ENCODE measurements at places on chromosomes 6 and 20.

DNA sequence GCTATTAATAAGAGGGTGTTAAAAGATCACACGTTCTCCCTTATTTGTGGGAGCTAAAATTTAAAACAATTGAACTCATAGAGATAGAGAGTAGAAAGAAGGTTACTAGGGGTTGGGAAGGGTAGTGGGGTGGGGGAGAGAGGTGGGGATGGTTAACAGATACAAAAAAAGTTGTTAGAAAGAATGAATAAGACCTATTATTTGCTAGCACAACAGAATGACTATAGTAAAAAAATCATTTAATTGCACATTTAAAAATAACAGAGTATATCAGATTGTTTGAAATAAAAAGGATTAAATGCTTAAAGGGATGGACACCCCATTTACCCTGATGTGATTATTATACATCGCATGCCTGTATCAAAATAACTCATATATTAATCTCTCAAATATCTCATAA is 43.3 kb upstream of the STMND1 start:
- DNase-seq = no peak

GRCh38 chr6:133587546-133588160 is 301.3 kb upstream of the TCF21 start:
- no peak for DNase-seq

GRCh38 chr6:88843040-88843439 is 120.4 kb downstream of the RNGTT start:
- DNase-seq = no peak

DNA sequence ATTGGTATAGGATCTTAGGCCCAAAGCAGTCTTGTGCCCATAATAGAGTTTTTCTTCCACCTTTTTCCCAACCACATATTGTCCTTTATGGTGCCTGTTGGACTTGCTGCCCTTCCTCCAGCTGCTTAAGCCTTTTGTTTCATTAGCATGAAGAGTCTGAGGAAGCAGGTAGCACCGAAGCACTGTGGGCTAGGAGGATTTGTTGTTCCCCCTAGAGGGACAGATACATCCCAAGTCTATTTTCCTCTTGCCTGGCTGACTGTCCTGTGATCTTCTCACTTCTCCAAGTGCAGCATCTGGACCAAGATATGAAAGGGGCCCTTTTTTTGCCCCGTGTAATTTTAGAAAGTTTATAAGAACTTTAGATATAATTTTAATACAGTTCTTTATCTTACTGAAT is 50.7 kb upstream of the COL10A1 start:
- DNase-seq = no peak

DNA sequence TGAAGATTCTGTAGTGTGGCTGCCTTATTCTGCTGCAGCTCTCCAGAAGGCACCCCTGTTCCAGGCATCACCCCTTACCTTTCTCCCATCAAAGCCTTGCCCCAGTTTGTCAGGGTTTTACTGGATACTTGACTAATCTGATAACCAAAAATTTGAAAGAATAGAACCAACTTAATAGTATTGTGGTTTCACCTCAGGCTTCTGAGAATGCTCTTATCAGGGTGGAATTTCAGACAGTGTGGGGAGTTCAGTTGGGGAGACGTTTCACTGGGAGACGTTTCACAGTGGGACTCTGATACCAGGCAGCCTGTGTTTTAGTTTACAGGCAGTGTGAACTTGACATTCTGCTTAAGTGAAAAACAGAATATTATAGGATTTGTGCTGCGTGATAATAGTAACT is 50.5 kb downstream of the SCAND1 start:
- DNase-seq = no peak

GRCh38 chr6:18823782-18824386 is 436.7 kb downstream of the RNF144B start:
- no peak for DNase-seq

GRCh38 chr6:63537201-63537958 is 34.9 kb upstream of the LOC128125822 start:
- DNase-seq = no peak

DNA sequence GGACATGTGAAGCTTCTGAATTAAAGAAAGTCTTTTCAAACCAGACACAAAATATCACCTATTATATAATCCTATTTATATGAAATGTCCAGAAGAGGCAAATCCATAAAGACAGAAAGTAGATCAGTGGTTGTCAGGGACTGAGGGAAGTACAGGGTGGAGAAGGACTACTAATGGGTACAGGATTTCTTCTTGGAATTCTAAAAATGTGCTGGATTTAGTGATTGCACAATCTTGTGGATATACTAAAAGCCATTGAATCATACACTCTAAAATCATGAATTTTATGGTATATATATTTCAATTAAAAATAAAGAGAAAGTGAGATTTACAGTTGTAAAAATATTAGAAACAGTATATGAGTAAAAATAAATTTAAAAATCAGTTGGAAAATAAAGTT is 18.7 kb upstream of the MC3R start:
- no peak for DNase-seq

DNA sequence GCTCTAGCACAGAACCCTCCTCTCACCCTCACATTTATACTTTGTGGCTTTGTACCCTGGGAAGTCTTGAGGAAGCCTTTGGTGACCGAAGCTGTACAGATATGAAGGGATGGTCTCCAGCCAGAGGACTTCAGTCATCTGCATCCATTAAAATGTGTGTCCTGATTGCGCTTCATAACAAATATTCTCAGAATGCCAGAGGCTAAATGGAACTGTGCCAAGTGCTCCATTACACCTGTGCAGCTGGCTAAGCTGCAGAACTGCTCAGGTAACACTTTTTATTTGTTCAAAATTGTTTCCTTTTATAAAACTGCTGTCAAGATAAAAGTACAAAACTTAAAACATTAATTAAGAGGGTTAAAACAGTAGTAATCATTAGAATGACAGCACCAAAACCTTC is 22.3 kb downstream of the TPBG start:
- DNase-seq = no peak

DNA sequence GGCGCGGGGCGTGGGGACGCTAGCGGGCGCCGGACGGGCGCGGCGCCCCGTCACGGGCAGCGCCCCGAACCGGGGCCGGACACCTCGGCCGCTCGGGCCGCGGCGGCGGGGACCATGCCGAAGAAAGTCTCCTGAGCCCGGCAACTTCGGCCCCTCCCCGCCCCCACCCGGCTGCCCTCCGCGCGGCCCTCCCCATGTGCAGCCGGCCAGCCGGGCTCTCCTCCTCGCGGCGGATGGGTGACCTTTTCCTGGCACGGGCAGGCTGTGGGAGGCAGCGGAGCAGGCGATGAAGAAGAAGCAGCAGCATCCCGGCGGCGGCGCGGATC is 278 bp downstream of the UST start:
- DNase-seq = peak; percentile 82

- DNase-seq = no peak
Measured at GRCh38 chr6:14722001-14722562, 523.8 kb upstream of the JARID2 start.

DNA sequence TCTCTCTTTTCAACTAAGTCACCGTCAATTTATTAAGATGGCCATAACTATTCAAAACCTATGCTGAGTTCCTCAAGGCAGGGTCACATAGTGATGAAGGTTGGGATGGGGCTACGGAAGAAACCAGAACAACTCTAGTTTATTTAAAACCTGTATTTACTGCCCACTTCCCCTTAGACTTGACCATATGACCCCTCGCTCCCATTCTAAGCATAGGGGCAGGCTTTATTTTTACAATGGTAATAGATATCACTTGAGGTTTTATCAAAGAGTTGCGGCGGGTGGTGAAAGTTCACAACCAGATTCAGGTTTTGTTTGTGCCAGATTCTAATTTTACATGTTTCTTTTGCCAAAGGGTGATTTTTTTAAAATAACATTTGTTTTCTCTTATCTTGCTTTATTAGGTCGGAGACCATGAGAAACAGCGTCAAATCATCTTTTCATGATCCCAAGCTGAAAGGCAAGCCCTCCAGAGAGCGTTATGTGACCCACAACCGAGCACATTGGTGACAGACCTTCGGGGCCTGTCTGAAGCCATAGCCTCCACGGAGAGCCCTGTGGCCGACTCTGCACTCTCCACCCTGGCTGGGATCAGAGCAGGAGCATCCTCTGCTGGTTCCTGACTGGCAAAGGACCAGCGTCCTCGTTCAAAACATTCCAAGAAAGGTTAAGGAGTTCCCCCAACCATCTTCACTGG is 5.5 kb downstream of the EDN1 start:
- no peak for DNase-seq

DNA sequence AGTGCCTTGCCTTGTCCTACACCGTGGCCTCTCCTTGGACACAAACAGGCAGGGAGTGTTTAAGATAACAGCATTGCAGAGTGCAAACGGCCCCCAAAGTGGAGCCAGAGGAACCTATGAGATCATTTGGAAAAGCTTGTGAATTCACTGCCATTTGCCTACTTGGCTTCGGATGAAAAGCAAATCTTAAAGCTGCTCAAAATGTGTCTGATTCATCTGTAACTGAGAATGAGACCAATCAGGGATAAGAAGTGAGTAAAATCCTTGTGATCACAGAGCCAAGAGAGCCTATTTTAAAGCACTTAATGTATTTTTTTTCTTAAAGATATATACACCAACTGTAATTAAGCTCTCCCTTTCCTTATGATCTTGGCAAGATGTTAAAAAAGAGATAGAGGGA is 65.7 kb upstream of the BACH2 start:
- peak; percentile 25 for DNase-seq

DNA sequence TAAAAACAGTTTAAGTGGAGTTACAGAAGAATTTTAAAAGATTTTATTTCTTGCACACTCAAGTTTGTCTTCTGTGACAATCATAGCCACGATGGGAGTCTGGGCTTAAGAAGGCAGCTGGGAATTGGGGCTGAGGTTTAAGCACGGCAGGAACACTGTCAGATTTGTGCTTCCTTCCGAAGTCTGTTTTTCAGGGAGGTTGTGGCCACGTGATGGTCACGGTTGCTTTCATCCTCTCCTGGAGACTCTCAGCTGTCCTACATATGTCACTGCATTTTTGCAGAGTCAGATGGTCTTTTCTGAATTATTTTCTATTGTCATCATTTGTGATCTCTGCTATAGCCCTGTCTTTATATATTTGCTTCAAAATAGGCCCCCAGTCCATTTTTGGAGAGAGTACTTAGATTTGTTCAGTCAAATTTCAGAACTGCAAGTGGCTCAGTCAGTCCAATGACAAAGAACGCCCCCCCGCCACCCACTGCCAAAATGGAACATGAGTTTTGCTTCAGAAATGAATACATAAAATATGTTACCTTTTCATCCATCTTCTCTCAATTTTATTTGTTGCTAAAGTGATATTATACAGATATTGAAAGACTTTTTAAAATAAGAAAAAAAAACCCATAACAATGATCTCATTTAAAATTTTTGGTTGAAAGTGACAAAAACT is 111.8 kb upstream of the ZFP64 start:
- no peak for DNase-seq

GRCh38 chr20:43941476-43942200 is 27.0 kb downstream of the TOX2 start:
- DNase-seq = no peak

DNA sequence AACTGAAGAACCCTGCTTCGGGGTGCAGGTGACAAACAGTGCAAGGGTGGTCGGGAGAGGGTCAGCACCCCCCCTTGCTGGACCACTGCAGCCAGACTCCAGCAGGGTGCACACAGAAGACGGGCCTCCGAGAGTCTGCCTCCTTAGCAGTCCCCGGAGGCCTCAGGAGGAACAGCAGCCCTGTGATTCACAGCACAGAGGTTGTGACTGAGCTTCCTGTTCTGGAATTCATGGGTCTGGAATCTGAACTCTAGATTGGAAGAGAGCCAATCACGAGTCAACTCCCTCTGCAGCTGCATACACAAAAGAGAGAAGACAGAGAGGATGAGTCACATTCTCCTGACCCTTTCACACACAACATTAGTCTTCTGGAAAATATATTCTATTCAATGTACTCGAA is 249.0 kb upstream of the OPRM1 start:
- DNase-seq = no peak

DNA sequence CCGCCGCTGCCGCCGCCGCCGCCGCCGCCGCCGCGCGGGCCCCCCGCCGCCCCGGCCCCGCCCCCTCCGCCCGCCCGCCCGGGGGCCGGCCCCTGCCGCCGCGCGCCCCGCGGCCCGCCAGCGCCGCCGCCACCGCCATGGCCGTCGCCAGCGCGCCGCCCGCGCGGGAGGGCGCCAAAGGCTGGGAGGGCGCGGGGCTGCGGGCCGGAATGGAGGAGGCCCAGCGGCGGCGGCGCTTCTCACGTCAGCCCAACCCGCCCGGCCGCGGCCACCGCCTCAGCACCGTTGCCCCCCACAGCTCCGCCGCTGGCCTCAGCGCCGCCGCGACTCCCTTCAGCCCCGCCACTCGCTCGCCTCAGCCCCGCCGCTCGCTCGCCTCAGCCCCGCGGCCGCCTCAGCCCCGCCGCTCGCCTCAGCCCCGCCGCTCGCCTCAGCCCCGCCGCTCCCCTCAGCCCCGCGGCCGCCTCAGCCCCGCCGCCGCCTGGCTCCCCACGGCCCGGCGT is 258 bp downstream of the PHF10 start:
- peak; percentile 37 for DNase-seq

GRCh38 chr6:169828176-169828575 is 76.8 kb downstream of the ERMARD start:
- no peak for DNase-seq

DNA sequence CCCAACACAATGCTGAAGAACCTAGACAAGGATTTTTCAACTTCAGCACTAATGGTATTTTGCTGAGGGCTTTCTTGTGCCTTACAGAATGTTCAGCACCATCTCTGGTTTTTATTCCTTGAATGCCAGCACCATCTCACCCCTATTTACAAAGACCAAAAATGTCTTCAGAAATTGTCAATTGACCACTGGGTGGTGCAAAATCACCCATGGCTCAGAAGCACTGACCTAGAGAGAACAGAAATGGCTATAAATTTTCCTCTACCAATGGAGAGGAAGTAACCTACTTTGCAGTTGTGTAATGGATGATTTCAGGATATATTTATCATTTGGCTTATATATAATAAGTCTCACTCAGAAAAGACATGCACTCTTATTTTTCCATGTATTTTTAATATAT is 431.0 kb upstream of the IRAK1BP1 start:
- no peak for DNase-seq

GRCh38 chr20:49340161-49340966 is 62.5 kb upstream of the ZNFX1 start:
- no peak for DNase-seq

DNA sequence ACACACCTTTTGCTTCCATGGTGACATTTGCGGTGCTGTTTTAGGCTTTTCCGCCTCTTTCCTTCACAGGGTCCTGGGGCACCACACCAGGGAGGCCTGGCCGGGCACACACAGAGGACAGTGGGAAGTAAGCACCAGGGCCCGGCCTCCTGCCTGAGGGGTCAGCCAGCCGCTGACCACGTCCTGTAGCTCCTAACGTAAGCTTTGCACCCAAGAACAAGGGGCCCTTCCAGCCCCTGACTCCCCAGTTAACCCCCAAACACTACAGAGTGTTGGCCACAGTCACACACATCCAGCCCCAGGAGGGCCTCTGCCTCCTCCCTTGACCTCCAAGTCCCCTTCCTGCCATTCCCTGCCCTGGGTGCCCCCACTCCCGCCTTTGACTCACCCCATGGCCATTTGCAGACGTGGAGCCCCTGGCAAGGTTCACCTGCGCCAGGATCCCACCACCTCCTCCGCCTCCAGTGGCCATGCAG is 54.7 kb downstream of the YTHDF1 start:
- DNase-seq = no peak

Measured in ovary (tissue), 10 donors.